Esophagus squamous epithelium (tissue), 5 donors: ENCODE measurements at places on chromosomes 7 and 10.

DNA sequence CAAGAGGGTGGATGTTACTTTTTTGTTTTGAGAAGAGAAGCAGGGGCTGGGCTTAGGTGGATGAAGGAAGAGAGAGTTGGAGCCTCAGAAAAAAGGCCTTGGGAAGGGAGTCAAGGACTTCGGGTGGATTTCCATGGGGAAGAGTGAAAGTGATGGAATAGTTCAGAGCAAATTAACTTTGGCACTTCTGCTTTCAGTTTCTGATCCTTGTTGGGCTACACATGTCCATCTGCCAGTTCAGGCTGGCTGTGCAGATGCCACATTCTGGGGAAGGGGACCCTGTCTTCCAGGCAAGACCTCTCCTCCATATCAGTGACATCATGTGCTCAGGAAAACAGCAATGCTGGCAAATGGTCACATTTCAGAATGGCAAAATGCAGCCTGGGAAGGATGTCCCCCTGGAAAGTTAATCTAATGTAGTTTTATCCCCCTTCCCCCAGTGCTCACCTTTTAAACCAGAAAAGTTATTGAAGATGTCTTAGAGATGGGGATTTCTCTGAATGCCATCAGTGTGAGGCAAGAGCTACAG, 86.0 kb downstream of the WDFY4 start:
- DNase-seq = no peak

DNA sequence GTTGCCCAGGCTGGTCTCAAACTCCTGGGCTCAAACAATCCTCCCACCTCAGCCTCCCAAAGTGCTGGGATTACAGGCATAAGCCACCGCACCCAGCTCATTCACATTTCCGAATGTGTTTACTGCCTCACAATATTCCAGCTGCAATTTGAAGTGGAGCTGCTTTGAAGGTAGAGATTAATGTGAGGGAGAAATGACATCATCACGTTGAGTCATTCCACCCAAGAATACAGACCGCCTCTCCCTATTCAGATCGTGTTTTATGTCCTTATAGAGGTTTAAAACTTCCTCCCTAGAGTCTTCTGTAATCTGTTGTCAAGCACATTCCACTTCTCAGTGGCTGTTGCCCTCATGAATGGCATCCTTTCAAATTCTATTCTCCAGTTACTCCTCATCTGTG, 100.4 kb upstream of the PDGFA start:
- no peak for DNase-seq

DNA sequence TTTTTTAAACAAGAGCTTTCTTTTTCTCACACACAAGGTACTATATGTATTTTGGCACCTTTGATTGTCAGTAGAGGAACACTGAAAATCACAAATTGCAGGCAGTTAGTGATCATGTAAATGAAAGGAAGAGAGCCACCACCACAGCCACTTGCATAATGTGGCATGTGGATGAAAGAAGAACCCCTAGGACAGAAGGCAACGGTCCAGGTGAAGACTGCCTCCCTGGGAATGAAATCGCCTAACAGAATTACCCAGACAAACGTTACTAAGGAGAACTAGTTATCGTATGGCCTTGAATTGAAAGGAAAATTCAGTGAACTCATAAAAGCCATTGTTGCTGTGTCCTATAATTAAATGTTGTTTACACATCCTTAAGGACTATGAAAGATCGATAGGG, 41.2 kb upstream of the PTPRZ1 start:
- DNase-seq = no peak

- no peak for DNase-seq
These were observed 2.8 kb upstream of the DEPP1 start for GRCh38 chr10:44981172-44982113.

- DNase-seq = no peak
These were observed 2.8 kb downstream of the SEC31B start for GRCh38 chr10:100516847-100517246.

GRCh38 chr7:76364198-76364584, 5.4 kb upstream of the YWHAG start:
- no peak for DNase-seq

- DNase-seq = no peak
These were observed 51.2 kb downstream of the SP8 start for GRCh38 chr7:20735346-20736065.

- no peak for DNase-seq
These were observed 2.4 kb upstream of the ARID5B start for GRCh38 chr10:61899069-61899531.

DNA sequence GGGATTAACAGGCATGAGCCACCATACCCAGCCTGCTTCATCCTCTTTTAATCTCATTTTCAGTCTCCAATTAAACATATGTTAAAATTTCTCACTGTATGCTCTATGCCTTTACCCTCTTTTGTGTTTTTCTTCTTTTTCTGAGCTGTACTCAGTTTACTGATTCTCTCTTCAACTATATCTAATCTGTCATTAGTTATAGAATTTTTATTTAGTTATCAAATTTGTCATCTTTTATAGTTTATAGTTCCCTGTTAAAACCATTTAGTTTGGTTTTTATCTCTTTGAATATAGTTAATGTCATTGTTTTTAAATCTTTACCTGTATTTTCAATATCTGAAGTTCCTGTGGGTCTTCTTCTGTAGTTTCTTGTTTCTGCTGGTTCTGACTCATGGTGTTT, 93.3 kb downstream of the KAT6B start:
- DNase-seq = no peak

GRCh38 chr10:115278294-115278693, 185.1 kb downstream of the ATRNL1 start:
- DNase-seq = no peak

DNA sequence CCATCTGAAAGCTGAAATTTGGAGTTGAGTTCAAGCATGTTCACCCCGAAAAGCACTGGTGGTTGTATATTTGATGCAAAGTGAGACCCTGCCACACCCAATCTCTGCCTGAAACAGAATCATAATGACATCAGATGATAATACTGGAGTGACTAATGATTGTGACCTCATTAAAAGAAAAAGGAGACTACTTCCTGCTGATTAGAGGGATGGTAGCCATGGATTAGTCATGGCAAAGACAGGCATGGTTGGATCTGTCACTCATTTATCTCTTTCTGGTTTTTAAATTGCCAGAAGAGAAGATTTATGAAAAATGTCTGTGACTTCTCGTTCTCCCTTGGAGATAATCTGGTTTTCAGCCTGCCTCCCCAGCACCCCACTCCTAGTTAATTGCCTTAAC, 101.2 kb downstream of the BAMBI start:
- DNase-seq = no peak

DNA sequence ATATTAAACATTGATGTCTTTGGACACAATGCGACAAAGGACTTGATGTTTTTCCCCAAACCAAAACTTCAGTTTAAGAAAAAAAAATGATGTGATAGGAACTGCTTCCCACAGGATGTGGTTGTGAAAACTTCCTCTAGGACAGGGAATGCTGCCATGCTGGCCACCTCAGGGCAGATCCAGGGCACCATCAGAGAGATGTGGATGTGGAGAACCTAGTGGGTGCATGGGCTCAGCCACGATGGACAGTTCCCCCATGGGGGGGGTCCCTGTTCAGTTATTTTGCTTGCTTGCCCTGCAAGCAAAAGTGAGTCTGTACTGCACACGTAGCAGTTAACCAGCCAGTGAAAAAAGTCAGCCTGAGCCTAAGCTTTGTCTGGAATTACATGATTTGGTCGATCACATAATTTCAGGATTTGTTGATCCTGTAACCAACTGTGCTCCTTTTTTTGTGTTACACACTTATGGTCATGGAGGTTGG, 36.3 kb downstream of the LAMB4 start:
- no peak for DNase-seq

DNA sequence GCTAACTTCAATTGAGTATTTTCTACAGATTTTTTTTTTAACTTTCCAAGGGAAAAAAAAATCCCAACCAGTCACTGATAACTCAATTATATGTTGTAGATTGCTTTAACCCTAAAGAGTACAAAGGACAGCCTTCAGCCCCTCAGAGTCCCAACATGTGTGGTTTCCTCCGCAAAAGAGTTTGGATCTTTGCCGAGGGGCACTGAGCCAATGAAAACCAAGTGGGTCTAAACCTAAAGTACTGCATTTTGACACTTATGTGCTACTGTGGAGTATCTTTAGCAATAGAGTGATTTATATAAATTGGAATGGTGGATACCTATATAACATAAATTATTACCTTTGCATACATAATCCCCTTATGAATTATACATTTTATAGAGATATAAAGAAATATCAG, 91.5 kb downstream of the SEMA3D start:
- DNase-seq = no peak

DNA sequence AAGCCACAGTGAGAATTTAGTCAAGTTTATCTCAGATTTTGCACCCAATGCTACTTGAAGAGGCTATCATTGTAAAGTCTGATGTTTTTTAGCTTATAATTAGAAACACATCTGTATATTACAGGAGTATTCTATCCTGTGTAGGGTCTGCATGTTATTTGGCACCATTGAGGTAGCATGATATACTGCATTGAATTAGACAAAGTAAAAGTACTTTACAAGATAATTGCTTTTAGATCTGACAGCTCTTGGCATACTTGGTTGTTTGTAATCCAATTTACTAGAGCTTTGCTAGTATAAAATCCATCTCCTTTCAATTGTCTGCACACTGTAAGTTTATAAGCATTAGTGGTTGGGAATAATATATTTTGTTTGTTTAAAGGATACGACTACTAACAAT, 714.3 kb downstream of the ANKRD7 start:
- no peak for DNase-seq

GRCh38 chr10:42637648-42638054, 719 bp downstream of the ZNF33B start:
- no peak for DNase-seq

GRCh38 chr10:133189256-133189655, 29.2 kb downstream of the KNDC1 start:
- no peak for DNase-seq

DNA sequence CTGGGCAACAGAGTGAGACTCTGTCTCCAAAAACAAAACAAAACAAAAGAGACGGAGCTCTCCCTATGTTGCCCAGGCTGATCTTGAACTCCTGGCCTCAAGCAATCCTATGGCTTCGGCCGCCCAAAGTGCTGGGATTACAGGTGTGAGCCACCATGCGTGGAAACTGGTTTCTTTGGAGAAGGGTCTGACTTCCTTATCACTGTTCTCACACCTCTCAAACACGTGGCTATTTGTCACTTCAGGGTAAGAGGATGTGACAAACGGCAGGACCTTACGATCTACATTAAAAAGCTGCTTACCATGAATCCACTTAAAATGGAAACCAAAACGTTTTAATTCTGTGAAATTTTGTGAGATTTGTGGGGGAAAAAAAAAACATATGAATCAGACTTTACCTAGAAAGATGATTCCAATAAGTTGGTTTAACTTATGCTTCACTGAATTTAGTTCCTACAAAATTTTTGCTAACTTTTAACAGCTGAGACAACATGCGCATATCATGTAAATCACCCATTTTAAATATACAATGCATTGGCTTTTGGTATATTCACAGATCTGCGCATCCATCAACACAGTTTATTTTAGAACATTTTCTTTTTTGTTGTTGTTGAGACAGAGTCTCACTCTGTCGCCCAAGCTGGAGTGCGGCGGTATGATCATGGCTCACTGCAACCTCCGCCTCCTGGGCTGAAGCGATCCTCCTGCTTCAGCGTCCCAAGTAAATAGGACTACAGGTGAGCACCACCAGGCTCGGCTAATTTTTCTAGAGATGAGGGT, 18.7 kb upstream of the FOXK1 start:
- DNase-seq = no peak

GRCh38 chr10:24982319-24983112, 30.1 kb upstream of the PRTFDC1 start:
- no peak for DNase-seq

- no peak for DNase-seq
These were observed 404.1 kb upstream of the MKI67 start for GRCh38 chr10:128530301-128530700.

GRCh38 chr7:84939888-84940287, 247.0 kb downstream of the SEMA3D start:
- DNase-seq = no peak

DNA sequence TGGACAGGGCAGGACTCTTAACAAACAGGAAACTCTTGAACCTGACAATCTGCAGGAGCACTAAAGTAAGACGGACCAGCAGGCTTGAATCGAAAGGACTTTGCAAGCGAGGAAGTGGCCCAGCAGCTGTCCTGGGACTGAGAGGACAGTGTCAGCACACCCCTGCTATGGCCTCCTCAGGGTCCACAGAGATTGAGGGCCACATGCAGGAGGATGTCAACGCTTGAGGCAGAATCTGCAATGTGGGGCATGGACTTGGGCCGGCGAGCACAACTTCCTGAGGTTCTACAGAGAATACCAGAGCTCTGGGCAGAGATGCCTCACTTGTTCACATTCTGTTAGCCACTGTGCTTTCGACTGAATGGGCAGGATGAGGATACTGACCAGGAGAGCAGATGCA, 84.4 kb upstream of the EFCAB10 start:
- DNase-seq = no peak
